ENCODE measurements at places on chromosomes 6 and 20.

GRCh38 chr6:84877515-84878210 lies 113.3 kb upstream of the TBX18 start:
- no peak for DNase-seq

DNA sequence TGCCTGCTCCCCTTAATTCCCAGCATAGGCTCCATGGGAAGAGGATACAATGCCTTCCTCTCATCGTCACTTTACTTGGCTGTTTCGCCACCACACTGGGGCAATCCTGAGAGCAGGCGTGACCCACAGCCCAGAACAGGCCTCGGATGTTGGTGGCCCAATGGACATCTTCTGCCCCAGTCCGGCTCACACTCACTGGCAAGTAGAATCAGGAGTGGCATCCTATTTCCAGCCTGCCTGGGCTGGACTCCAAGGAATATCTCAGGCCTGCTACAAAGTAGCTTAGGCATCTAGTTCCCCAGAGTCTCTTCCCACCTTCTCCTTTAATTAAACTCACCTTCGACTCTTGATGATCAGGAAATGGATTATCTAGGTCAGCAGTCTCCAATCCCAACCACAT lies 110.5 kb downstream of the LRFN2 start:
- DNase-seq, result no peak

DNA sequence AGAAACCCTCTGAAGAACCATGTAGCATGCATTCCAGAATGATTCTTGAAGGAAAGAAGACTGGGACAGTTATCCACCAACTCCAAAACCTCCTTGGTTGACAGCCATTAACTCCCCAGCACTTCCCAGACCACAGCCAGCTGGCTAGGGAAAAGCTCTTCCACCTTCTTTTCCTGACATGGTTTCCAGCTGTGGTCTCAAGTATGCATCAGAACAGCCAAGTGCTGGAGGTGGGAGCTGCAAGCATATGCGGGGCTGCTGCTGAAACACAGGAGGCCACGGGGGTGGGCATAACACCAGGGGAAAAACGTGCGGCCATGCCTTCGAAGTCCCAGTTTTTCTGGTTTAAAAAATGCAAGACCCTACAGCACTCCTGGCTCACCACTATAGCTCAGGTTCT lies 108.0 kb upstream of the FAM184A start:
- DNase-seq, result no peak

GRCh38 chr20:17210983-17211382 lies 15.9 kb upstream of the PCSK2 start:
- peak; percentile 42 for DNase-seq

DNA sequence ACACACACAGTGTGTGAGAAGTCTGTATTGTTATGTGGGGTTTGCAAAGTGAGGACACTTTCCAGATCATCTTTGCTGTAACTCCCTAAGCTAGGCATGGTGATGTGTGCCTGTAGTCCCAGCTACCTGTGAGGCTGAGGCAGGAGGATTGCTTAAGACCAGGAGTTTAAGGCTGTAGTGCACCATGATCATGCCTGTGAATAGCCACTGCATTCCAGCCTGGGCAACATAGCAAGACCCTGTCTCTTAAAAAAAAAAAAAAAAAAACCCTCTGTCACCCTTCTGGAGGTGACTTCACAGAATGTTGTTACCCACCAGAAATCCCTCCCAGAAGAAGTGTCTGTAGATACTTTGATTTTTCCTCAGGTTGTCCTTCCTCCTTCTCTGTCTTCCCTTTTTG lies 14.9 kb downstream of the CASS4 start:
- DNase-seq, result no peak

DNA sequence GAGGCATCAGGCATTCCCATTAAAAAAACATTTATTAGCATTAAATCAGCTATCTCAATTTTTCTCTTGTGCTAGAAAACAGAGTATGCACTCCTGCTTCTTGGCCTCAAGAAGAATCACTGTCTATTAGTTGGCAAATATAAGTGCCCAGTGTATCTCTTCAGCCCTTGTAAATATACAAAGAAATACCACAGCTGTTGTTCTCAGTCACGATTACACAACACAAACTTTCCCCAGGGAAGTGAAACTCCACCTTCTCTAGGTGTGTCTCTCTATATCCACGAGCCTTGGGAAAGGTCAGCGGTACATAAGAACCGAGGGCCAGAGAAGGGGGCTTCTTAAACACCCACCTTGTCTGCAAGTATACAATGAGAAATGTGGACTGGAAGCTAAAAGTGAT lies 194.7 kb downstream of the PKHD1 start:
- no peak for DNase-seq

DNA sequence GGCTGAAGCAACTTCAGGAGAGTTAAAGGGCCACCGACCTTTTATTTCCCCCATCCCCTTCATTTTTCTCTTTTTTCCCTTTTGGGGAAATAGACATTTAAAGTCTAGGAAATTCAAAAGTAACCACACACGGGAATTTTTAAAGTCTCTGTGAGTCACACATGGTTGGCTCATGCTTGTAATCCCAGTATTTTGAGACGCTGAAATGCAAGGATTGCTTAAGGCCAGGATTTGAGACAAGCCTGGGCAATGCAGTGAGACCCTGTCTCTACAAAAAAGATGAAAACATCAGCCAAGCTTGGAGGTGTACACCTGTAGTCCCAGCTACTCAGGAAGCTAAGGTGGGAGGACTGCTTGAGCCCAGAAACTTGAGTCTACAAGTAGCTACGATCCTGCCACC lies 34.2 kb downstream of the KATNA1 start:
- DNase-seq, result no peak

- DNase-seq, result no peak
Observed at GRCh38 chr6:18141805-18142590, 12.9 kb downstream of the TPMT start.

DNA sequence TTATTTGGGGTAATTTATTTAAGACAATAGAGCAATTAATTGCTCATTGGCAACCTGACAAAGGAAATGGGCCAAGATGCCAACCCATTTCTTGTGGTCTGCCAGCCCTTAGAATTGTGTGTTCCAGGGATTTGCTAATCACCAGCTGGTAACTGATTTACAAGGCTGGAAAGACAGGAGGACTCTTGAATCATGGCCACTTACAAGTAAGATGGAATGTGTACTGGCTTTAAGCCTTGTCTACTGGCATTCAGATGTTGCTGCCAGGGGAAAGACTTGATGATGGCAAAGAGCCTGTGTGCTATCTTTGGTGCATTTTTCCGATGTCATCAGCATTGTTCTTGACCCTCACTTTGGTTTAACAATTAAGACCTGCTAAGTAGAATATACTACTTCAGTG lies 91.0 kb downstream of the BCKDHB start:
- DNase-seq, result peak; percentile 3

DNA sequence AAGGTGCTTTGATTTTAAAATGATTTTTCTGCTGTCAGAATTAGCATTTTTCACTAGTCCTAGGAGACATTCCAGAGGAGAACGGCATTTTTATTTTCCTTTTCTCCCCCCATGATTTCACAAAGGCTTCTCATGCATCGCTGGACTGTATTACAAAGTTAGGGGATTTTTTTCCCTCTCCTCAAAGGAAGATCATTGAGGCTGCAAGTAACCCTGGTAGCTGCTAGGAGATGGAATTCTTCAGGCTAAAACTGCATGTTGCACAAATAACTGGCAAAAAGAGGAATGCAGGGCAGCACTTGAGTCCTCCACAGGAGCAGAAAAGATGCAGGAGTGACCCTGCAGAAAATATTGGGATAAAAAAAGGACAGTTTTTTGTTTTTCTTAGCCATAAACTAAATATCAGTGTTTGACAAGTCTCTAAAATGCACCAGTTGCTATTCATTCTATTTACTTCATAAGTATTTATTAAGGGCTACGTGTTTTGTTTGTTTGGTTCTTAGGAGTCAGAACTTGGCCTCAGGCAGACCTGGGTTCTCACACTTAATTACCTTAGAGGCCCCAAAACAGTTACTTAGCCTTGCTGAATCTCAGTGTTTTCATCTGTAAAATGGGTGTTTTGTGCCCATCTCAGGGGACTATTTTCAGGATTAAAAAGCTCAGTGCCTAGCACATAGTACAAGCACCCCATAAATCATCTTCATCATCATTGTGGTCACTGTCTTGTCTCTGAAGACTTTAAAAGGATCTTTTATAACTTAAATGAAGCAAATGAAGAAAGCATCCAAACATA lies 144.5 kb upstream of the ID4 start:
- no peak for DNase-seq

DNA sequence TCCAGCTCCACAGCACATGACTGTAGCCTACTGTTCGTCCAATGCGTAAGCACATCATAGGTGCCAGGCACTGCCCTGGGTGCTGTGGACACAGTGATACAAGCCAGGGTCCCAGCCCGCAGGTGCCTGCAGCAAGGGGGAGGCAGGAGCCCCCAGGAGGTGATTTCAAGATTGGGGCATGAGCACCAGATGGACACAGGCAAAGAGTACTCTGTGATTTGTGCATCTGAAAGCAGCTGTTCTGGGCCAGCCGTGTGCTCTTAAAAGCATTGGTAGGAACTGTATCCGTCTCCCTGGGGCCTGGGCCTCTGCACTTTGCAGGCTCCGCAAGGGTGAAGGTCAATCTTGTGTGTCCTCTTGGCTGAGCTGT lies 149.8 kb downstream of the SYCP2 start:
- DNase-seq, result no peak

DNA sequence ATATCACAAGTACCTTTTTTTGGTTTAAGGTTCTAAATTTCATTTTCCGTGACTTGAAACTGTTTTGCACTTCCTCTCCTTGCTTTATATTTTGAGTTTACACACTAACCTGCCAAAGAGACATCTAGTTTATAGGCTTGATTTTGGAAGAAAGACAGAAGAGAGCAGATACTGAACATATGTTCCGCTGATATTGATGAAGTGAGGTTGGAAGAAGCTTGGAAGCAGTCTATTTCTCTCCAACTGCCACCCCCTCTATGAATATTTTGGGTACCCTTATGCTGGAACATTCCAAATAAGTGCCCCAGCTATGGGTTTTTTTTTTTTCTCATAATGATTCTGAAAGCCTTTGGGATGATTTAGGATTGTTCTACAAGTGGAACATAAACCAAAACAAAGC lies 150.6 kb downstream of the LAMA2 start:
- no peak for DNase-seq

DNA sequence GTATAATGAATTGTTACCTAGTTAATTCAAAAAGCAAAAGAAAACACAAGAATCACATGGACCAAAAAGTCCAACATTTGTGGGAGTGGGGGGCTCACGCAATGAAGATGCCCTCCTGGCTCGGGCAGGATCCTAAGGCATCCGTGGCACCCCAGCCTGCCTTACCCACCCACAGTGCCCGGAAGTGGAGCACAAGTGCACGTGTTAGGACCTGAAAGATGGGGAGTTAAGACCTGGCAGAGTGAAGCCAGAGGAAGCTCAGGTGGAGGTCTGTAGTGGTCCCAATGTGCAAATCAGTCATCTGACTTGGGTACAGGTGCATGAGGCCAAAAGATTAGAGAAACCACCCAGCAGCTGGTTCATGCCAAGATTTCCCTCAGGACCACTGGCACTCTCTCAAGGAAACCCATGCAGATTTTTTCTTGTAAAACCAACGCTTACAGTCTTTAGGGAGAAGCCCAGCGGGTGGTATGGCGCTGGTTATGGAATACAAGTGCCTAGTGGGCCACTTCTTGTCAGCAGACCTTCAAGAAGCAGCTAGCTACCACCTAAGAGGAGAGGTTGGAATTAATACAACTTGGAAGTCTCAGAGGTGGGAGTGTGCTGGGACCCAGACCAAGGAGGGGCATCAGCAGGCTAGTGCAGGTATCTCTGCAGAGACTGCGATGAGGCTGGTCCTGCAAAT lies 42.1 kb downstream of the BFSP1 start:
- DNase-seq, result no peak

- peak; percentile 74 for DNase-seq
Observed at GRCh38 chr20:8131598-8132483, at the start of gene PLCB1. PLCB1 (plus strand) TSS chr20:8132266; CDS start chr20:8132652, 386 bp downstream.

- no peak for DNase-seq
Observed at GRCh38 chr6:1739220-1739619, 129.5 kb downstream of the FOXC1 start.
